ENCODE measurements at places on chromosomes 3 and 15.

DNA sequence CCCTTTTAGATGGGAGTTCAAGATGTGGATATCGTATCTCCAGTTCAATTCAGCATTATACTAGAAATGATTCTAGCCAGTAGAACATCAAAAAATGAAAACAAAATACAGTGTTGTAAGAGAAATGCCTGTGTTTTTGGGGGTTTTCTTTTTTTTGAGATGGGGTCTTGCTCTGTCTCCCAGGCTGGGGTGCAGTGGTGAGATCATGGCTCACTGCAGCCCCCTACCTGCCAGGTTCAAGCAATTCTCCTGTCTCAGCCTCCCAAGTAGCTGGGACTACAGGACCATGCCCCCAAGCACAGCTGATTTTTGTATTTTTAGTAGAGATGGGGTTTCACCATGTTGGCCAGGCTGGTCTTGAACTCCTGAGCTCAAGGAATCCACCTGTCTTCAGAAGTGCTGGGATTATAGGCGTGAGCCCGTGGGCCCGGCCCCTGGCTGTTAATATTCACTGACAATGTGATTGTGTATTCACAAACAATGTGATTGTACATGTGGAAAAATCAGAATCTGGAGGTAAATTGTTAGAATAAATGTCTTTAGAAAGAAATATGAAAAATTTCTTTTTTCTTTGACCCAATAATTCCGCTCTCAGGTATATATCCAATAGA is 59.0 kb downstream of the ARIH1 start:
- peak; percentile 21 for DNase-seq

DNA sequence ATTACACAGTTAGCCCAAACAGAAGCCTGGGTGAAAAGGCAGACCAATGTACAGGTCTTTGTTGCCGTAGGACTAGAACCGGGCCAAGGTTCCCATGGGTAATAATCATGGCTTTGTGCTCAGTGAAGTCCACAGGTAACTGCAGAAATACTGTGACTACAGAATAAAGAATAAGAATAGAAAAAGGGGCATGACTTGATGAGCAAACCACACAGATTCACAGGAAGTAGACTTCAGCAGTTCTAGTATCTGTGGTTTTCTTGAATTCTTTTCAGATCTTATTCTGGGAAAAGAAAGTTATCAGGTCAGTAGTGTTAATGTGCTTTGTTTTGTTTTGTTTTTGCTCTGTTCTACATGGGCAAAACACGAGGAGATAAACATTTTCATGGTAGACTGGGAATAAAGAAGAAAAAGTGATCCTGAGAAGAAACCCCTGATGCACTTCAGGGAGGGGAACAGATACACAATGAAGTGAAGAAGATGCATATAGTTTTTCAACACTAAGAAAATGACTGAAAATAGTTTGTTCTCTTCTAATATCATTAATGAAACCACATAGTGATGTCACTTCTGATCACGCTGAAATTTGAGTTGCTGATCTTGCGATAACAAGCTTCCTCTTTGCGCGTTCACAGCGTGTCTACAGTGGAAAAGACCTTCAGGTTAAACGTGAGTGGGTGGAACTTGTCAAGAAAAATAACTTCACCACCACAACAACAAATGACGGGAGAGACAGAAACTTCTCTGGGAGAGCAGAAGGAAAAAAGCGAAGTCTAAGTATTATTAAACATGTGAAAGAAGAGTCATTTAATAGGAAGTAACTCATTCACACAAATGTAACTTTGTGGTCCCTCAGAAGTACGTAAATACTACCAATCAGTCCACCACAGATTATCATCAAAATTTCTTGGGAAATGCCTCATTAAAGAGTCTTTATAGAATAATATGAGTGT is 315.8 kb upstream of the SATB1 start:
- DNase-seq, result no peak

DNA sequence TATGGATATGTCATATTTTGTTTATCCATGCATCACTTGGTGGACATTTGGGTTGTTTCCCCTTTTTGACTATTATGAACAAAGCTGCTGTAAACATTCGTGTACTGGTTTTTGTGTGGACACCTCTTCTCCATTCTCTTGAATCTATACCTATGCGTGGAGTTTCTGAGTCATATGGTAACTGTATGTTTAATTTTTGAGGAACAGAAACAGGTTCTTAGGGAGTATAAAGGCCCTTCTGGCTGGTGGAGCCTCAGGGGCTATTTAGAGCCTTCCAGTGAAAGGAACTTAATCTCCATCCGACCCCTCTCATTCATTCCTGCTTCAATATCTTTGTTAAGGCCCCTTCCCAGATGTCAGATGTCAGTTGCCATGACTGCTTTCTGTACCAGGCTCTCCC is 14.1 kb upstream of the CTXND1 start:
- DNase-seq, result no peak

- no peak for DNase-seq
Measured at GRCh38 chr3:126646674-126647073, 8.2 kb downstream of the TXNRD3 start.

- DNase-seq, result no peak
Measured at GRCh38 chr3:72070005-72070404, 285.1 kb upstream of the PROK2 start.

DNA sequence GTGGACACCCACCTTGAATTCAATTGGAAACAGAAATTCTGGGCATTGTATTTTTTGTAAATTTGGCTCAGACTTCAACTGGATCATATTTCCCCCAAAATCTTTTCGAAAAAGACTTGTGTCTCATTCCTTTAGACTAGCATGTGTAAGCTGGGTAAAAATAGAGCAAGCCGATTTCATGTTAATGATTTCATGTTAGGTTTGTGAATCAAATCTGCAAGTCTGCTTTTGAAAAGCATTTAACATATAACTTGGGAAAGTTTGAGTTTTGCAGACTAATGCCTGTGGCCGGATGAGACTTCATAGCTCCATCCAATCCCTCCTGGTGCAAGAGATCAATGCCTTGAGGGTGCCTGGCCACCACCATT is 64.5 kb downstream of the FLNB start:
- DNase-seq, result no peak

DNA sequence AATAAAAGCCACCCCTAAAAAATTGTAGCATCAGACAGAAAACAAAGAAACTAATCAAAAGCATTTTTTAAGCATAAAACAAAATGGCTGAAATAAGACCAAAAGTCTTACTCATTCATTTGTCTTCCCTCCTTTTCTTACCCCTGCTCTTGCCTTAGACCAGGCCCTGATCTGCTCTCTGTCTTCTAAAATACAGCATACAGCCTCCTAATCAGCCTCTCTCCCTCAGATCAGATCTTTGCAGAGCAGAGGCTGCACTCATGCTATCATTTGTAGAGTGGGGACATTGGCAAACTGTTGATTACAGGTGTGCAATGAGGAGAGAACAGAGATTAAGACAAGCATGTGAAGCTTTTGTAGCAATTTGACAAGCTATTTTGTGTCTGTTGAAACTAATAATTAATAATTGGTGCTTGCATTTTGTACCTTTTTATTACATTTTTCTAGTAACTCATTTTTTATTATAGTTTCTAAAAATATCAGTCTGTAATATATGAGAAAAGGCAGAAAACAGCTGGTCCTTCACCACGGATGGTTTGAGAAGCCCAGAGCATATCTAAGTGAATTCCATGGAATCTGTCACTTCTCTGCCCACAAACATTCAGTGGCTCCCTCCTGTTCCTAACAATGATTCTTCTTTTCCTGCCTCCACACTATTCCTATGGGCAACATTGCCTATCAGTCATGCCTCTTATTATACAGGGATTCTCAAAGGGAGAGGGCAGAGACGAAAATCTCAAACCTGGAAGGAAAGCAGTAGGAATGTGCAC is 286.2 kb upstream of the STT3B start:
- no peak for DNase-seq

DNA sequence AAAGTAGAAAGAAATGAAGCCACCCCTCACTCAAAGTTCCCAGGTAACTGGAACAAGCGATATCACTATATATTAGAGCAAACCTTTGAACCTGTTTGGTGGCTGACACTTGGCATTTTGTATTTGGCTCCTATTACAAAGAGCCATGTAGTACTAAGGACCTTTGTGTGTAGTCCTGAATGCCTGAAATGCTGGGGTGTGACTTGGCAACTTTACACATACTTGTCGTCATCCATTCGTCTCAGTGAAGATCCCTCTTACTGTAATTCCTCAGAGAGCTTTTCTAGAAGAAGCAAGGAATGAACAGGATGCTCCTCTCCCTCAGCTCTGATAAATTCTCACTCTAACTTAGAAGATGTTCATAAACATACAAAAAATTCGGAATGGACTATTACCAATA is 216.1 kb upstream of the CDIN1 start:
- no peak for DNase-seq

- DNase-seq, result no peak
Measured at GRCh38 chr3:49705390-49705960, 14.0 kb downstream of the AMIGO3 start.

- DNase-seq, result no peak
Measured at GRCh38 chr3:187802928-187803259, 57.6 kb upstream of the BCL6 start.

- no peak for DNase-seq
Measured at GRCh38 chr15:70748281-70748747, 15.0 kb downstream of the UACA start.

GRCh38 chr15:92021792-92022191 is 168.3 kb downstream of the SLCO3A1 start:
- no peak for DNase-seq

DNA sequence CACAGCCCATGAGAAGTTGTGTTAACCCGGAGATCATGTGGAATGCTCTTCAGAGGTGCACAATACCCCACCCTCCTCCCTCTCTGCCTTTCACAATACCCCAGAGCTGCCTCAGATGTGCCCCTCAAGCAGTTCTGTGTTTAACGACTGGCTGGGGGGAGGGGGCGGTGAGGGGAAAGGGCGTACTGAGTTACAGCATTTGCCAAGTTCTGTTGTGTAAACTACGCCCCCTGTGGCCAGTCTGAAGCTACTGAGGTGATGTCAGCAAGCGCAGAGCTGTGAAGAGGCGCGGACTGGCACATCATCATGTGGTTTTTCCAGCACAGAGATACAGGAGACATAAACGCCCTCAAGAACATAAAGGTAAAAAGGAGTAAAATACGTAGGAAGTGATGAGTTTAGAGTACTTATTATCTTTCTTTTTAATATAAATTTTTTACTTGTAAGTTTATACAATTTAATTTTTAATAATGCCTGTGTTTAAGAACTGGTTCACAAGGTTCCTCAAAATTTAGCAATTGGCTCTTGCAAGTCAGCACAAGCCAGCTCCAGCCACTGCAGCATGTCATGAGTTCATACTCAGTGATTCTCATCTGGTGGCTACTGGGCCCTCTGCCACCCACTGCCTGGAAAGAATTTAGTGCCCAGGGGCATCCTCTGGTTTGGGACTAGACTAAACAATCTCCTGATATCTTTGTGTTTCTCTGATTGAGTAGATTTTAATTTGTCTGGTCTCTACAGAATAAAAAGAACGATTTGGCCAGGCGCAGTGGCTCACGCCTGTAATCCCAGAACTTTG is 1.7 kb downstream of the EPB42 start:
- DNase-seq, result peak; percentile 37

Data from lung microvascular endothelial cell (primary cell).